Kidney epithelial cell (primary cell): ENCODE measurements at places on chromosomes 3 and 15.

DNA sequence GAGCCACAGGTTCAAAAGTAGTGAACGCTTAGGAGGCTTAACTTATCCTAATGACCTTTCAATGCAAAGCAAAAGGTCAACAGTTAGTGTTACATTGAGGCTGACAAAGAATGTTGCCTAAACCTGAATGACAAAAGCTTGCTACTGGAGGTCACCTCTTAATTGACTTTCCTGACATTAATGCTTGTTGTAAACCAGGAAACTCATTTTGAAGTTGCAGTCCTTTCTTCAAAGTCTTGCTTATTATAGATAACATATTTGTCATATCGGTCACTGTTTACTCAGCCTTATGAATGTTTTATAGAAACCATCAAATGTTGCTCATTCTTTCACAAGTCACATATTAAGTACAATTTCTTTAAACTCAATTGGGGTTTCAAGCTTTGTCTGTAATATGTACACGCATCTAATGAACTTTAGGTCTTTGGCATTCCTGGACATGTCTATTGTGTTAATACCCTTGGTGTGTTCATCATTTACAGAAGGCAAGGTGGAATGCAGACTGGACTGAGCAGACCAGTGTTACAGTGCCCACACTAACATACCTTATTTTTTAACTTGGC, 488.2 kb upstream of the NECTIN3 start:
- no peak for DNase-seq

GRCh38 chr15:83300826-83301225, 16.4 kb upstream of the BNC1 start:
- no peak for DNase-seq

GRCh38 chr15:101526890-101527289, 37.4 kb upstream of the PCSK6 start:
- no peak for DNase-seq

DNA sequence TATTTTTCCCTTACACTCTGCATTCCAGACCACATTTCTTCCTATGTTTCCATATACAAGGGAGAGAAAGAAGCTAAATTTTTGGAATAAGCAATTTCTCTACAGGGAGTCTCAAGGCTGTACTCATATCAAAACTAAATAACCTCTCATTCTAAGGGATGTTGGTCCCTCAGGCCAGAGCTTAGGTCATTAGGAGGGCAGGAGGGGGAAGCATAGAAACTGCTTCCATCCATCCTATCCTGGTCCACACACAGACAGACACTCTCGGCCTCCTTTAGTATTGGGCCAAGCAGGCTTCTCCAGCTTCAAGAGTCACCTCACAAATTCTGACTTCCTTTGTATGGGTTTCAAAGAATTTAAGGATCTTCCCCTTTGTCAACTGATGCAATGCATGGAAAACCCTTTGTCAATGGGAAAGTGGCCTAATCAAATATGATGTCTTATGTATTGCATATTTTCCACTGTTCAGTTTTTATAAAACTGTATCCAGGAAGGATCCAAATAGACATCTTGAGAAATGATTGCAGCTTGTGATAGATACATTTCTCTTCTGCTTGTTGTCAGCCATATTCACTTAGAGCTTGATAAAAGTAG, 140.7 kb upstream of the RARB start:
- DNase-seq: no peak

DNA sequence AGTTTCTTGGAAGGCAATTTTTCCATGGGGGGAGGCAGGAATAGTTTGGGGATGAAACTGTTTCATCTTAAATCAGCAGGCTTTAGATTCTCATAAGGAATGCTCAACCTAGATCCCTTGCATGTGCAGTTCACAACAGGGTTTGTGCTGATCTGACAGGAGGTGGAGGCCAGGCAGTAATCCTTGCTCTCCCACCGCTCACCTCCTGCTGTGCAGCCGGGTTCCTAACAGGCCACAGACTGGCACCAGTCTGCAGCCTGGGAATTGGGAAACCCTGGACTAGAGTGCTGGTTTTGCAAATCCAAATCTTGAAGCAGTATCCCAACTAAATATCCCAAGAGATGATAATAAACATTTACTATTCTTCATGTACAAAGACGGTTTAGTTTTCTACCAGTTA, 256.3 kb upstream of the TMCO5A start:
- DNase-seq: no peak

GRCh38 chr3:174330303-174330702, 528.8 kb upstream of the NAALADL2 start:
- no peak for DNase-seq

GRCh38 chr15:68414206-68414555, 17.8 kb downstream of the ITGA11 start:
- no peak for DNase-seq

DNA sequence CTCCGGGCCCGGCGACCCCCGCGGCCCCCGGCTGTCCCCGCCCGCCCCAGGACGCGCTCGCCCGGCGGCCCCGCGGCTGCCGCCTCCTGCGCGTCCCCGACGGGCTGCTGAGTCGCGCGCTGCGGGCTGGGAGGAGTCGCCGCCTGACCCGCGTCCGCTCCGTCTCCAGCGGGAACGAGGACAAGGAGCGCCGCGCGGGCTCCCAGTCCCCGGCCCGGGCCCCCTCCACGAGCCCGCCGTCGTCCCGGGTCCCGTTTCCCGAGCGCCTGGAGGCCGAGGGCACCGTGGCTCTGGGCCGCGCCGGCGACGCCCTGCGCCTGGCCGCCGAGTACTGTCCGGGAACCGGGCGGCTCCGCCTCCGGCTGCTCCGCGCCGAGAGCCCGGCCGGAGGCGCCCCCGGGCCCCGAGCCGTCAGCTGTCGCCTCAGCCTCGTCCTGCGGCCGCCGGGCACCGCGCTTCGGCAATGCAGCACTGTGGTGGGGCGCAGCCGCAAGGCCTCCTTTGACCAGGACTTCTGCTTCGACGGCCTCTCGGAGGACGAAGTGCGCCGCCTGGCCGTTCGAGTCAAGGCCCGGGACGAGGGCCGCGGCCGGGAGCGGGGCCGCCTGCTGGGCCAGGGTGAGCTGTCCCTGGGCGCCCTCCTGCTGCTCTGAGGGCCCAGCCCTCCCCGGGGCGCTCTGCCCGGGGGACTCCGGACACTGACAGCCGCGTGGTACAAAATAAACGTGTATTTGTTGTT, 1.5 kb downstream of the C2CD4A start:
- no peak for DNase-seq

DNA sequence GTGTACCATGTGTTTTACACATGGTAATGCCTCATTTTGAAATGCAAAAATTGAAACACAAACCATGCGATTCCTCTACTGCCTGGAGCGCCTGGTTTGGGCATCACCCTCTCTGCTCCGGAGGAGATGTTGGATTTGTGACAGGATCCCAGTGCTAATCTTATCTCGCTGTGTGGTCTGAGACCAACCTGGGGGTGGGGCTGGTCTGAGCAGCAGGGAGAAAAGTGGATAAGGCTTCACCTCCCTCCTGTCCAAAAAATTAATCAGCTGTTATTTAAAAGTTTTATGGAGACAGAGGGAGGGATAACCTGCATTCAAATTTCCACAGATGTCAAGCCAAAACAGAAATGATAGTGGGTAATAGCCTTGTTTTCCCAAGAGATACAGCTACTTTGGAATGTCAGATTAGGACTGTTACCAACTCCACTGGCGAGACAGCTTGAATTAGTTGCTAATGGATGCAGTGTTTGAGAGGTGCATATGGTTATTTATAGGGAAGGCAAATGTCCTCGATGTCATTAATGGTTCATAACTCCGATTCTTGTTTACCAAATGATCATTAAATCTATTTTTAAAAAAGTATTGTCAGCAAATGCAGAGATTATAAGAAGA, 54.0 kb upstream of the SKOR1 start:
- DNase-seq: no peak
